Kidney (tissue), 22 donors: ENCODE measurements at places on chromosomes 4 and X. TPM values are rescaled to one million over a fixed set of nuclear protein-coding genes. Genes with fewer than 3 reads are reported as not detected.

DNA sequence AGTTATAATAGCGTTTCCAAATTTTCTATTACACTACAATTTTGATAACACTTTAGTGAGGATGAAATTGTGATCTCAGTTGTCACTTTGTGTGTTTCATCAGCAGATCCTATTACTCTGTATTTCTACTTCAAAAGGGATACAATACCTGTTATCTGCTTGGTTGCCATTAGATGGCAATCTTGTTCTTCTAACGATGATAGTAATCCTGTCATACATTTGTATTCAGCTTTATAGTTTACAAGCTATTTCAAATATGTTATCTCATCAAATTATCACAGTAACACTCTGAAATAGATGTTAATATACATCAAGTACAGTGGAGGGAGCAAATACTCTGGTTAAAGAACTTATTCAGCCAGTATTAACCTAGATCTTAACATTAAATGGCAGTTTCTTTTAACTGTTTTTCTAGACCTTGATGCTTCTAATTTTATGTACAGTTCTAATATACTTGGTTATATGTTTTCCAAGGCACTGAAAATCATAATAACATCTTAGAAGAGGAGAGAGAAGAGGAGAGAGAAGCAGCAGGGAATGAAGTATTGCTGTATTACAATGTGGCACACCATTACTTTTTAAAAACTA, 292.0 kb downstream of the CCSER1 start:
- DNase-seq: peak; percentile 81

DNA sequence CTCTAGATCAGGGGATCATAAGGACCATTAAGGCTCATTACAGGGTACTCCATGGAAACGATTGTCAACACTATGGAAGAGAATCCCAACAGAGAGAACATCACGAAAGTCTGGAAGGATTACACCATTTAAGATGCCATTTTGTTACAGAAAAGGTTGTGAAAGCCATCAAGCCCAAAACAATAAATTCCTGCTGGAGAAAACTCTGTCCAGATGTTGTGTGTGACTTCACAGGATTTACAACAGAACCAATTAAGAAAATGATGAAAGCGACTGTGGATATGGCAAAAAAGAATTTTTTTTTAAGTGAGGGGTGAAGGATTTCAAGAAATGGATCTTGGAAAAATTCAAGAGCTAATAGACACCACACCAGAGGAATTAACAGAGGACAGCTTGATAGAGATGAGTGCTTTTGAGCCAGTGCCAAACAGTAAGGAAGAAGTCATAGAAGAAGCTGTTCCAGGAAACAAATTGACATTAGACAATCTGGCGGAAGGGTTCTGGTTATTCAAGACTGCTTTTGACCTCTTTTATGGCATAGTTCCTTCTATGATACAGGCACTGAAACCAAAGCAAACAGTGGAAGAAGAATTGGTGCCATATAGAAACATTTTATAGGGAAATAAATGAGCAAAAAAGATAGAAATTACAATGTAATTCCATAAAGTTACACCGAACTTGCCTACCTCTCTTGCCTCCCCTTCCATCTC, 17.3 kb upstream of the LSM6 start:
- DNase-seq: no peak

GRCh38 chr4:67531379-67531962, 13.8 kb downstream of the CENPC start:
- DNase-seq: no peak

DNA sequence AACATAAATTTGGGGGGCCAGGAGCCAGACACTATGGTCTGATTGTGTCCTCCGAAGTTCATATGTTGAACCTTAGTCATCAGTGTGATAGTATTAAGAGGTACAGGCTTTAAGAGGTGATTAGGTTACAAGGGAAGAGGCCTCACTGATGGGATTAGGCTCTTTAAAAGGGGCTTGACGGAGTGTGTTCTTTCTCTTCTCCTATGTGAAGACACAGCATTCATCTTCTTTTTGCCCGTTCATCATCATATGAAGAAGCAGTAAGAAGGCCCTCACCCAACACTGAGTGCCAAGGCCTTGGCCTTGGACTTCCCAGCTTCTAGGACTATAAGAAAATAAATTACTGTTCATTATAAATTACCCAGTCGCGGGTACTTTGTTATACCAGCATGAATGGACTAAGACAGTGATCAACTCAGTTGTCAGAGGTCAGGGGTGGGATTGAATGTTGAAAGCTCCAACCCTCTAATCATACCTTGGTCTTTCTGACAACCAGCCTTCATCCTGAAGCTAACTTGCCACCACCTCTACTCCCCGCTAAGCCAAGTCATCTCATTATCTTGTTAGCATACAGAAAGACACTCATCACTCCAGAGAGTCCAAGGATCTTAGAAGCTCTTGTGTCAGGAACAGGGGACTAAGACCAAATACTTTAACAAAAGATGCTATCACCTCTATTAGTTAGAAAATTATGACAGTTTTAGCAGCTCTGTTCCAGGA, 543.4 kb upstream of the DIPK2B start:
- no peak for DNase-seq

Gene PRDM5
- 9.1 TPM for total RNA-seq

- no peak for DNase-seq
Observed at GRCh38 chrX:6550999-6551398, 16.1 kb upstream of the VCX3A start.

Gene MTNR1A
- total RNA-seq: 1.5 TPM

Gene RHOXF2B
- total RNA-seq: not detected

DNA sequence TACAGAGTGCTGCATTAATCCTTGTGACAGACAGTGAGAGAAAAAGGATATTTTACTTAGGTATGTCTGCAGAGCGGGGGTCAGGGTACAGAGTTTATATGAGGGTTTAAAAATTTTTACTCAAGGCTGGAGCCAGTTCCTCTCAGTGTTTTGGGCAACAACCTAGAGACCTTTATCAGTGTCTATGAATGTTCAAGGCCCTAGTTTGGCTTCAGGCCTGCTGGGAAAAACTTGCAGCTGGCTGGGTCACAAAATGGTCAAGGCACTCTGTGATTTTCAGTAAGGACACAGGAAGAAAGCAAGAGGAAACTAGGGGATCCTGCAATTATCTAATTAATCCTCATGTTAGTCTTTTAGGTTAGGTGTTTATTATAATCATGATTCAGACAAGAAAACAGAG, 10.8 kb upstream of the C4orf54 start:
- no peak for DNase-seq

- DNase-seq: no peak
Observed at GRCh38 chr4:85773372-85773771, 298.4 kb downstream of the ARHGAP24 start.

Gene IBSP
- total RNA-seq: not detected

GRCh38 chr4:112859456-112860184, 189.8 kb upstream of the ANK2 start:
- DNase-seq: no peak

Gene BGN
- 164 TPM for total RNA-seq

GRCh38 chrX:7188672-7189071, 40.7 kb upstream of the PUDP start:
- DNase-seq: no peak

DNA sequence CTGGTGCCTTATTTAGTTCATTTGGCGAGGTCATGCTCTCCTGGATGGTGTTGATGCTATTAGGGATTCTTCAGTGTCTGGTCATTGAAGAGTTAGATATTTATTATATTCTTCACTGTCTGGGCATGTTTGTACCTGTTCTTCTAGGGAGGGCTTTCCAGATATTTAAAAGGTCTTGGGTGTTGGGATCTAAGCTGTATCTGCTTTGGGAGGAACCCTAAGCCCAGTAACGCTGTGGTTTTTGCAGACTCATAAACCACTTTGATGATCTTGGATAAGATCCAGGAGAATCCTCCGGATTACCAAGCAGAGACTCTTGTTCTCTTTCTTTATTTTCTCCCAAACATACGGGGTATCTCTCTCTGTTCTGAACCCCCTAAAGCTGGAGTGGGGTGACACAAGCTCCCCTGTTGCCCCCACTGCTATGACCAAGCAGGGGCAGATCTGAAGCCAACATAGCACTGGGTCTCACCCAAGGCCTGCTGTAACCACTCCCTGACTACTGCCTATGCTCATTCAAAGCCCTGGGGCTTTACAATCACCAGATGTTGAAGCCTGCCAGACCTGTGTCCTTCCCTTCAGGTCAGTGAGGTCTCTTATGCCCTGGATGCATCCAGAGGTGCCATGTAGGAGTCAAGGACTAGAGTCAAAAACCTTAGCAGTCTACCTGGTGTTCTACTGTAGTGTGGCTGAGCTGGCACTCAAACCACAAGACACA, 187.6 kb downstream of the GUCY2F start:
- DNase-seq: no peak

Gene CFAP47
- total RNA-seq: 1.4 TPM

- peak; percentile 40 for DNase-seq
Observed at GRCh38 chr4:41569961-41570360, 32.0 kb downstream of the LIMCH1 start.

Gene SRPK3
- total RNA-seq: 1.1 TPM

- no peak for DNase-seq
Observed at GRCh38 chr4:175143116-175143515, 225.0 kb downstream of the ADAM29 start.

Gene CTSO
- 40.3 TPM for total RNA-seq

GRCh38 chr4:62450740-62451139, 1250.6 kb downstream of the ADGRL3 start:
- no peak for DNase-seq

Gene EREG
- total RNA-seq: 0.44 TPM

Gene SOX3
- not detected for total RNA-seq

Gene TCEAL7
- 2.6 TPM for total RNA-seq

- no peak for DNase-seq
Observed at GRCh38 chr4:148053298-148054003, 321.6 kb downstream of the ARHGAP10 start.

Gene LRP2BP
- 1.9 TPM for total RNA-seq

DNA sequence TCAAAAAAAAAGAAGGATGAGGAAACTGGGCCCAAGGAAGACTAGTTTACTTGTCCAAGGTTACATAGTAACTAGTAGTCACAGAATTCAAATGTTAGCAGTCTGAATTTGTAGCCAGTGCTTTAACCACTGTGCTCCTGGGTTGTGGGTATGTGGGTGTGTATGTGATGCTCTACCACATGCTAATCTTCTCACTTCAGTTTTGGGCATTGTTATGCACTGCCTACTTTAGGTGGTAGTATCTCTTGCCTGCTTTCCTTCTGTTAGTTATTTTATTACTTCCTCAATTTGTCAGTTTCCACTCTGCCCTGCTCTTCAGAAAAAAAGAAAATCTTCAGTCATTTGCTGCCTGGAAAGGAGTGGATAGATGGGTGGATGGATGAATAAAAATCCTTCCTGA, 219.2 kb downstream of the RPA4 start:
- no peak for DNase-seq

GRCh38 chr4:24928708-24929107, 15.9 kb upstream of the CCDC149 start:
- no peak for DNase-seq

GRCh38 chr4:52135171-52135570, 84.1 kb downstream of the SPATA18 start:
- DNase-seq: no peak
